IMR-90 (cell line): ENCODE measurements at places on chromosomes 1 and 21. TPM values are rescaled to one million over a fixed set of nuclear protein-coding genes. Genes with fewer than 3 reads are reported as not detected.

Gene IKBKE
- 21.4 and 24.0 TPM in 2 replicates for total RNA-seq

Gene CAPN8
- not detected in 2 replicates for total RNA-seq

Gene PDZK1IP1
- total RNA-seq: not detected in 2 replicates

Gene KCNQ4
- total RNA-seq: not detected in 2 replicates

Gene LCE6A
- total RNA-seq: not detected in 2 replicates

DNA sequence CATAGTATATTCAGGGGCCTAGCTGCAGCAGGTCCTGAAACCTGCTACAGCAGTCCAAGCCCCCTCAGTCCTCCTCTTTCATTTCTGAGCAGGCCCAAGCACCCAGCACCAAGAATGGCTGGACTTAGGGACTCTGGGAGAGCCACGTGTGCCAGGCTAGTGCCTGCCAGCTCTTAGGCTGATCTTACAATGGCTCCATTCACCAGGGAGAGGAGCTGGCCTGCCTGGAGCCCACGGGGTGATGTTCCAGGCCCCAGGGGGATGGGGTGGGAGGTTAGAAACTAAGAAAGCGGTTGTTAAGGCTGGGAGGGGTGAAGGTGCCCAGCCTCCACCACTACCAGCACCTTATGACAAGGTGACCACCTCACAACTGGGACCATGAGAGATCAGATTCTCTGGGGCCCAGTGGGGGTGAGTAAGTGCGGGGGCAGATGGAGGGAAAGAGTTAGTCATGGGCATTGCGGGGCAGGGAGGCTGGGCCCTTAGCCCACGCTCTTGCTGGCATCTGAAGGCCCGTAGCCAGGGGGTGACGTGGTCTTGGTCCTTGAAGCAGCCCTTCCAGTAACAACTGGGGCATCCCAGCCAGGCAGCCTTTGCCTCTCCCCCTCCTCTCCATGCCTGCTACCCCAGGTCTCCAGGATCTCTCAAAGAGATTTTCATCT, 30.3 kb upstream of the CLIC4 start:
- DNase-seq: peak; percentile 47
- H3K27ac ChIP-seq: no peak overlapping the region; the same call in 1 of the 2 replicates
- no peak overlapping the region for H3K4me3 ChIP-seq
- H3K36me3 ChIP-seq: no peaks in the 10 kb centered on the region
- peaks cover 23% of the 10 kb centered on the region for H3K4me1 ChIP-seq
